ENCODE measurements at places on chromosomes 5 and 9. TPM values are rescaled to one million over a fixed set of nuclear protein-coding genes. Genes with fewer than 3 reads are reported as not detected.

The AJM1 gene
- 1.9 TPM for total RNA-seq

The SH3RF2 gene
- 0.94 TPM for total RNA-seq

The IFNB1 gene
- not detected for total RNA-seq

The S100Z gene
- total RNA-seq = not detected

The FOXD4L4 gene
- total RNA-seq = 1.6 TPM

The RNF180 gene
- total RNA-seq = 78.9 TPM

The RNF183 gene
- not detected for total RNA-seq

The CDC25C gene
- 2.2 TPM for total RNA-seq

The SPINK4 gene
- total RNA-seq = not detected

The FAM78A gene
- total RNA-seq = 1.9 TPM

The TNC gene
- 101 TPM for total RNA-seq

The IRX2 gene
- not detected for total RNA-seq

The ADAMTSL1 gene
- 44.1 TPM for total RNA-seq

The C6 gene
- not detected for total RNA-seq

The PCDHAC1 gene
- total RNA-seq = 66.4 TPM

The FOXE1 gene
- total RNA-seq = not detected

The PCDHA7 gene
- total RNA-seq = 47.0 TPM

The TAF11L5 gene
- not detected for total RNA-seq

The ELAVL2 gene
- total RNA-seq = 208 TPM

The PTGDS gene
- total RNA-seq = 11.9 TPM

The PPP2R2B gene
- total RNA-seq = 135 TPM

The ACOT12 gene
- total RNA-seq = 5.0 TPM

The OTP gene
- total RNA-seq = not detected

The TRIM32 gene
- 21.6 TPM for total RNA-seq

The PDZD2 gene
- 47.3 TPM for total RNA-seq

The EGFL7 gene
- total RNA-seq = 12.8 TPM

The CYLC2 gene
- total RNA-seq = not detected

The FIBCD1 gene
- 1.3 TPM for total RNA-seq

The PAPPA gene
- total RNA-seq = not detected

The CCDC180 gene
- total RNA-seq = 34.1 TPM

The SLC1A3 gene
- 231 TPM for total RNA-seq

The PCDHB16 gene
- 10.6 TPM for total RNA-seq

The SGCD gene
- total RNA-seq = 7.8 TPM

The CXCL14 gene
- total RNA-seq = 7.8 TPM

The IFNA8 gene
- total RNA-seq = not detected
